ENCODE measurements at places on chromosomes 7 and 10.

GRCh38 chr10:74434547-74434946 is 283.5 kb downstream of the ADK start:
- no peak for DNase-seq

- DNase-seq: no peak
Measured at GRCh38 chr7:138359870-138360559, 100.0 kb upstream of the TRIM24 start.

DNA sequence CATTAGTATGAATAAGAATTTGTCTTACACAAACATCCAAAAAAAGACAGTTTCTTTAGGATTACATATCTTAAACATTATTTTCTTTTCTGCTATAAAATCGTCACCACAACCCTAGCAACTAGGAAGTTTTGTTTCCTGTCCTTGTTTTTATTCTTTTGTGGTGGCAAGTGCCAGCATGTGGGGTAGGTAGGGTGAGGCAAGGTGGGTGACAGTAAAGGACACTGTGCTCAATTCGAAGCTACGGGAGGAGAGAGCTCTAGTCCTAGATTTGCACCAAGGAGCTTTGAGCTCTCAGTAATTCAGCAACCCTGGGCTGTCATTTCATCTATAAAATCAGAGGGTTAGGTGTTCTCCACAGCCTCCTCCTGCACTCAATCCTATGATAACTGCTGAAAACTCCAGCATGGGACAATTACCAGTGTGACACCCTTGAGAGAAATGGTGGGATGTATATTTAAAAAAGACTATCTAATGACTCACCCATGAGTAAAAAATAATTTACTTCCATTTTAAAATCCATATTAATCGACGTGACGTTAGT is 187.1 kb downstream of the FAM107B start:
- no peak for DNase-seq

DNA sequence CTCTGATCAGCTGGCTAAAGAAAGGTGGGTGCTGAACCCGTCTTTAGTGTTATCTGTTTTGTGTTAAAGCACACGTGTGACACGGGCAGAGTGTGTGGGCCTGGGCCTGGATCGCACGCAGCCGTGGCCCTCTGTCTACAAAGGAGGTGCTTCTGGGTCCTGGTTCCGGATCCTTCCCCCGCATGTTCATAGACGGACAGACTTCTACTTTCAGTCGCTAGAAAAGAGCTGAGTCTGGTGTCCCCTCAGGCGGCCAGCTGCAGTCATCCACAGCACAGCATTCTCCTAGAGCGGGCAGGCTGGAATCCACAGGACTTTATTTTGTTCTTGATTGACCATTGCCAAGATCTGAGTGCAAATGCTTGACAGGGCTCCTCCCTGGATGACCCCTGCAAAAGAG is 134.4 kb downstream of the DLG5 start:
- no peak for DNase-seq

DNA sequence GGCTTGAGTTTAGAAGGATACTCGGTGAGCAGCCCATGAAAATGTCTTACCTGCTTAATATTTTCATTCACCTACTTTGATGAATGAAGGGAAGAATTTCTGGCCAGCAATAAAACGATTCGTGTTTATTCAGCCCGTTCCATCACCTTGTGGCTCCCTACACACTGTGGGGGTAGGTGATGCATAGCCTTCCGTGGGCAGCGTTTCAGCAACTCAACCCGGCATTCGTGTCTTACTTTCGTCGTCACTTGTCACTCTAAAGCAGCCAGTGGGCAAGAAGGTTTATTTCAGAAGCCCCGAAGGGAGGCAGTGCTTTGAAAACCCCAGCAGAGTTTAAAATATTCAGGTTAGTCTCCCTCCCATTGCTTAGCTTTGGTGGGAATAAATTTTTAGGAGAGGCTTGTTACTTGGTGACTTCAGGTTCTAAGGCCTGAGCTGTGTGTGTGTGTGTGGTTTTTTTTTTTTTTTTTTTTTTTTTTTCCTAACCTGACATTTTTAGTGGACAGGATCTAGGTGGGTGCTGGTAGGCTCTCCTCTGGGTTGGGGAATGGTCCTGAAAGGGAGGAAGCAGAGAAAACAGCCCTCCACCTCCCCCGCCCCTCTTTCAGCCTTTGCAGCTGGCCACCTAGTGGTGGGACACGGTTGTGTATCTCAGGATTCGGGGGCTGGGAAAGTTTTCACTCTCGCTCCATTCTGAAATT is 1.8 kb downstream of the GRK5 start:
- peak; percentile 65 for DNase-seq

DNA sequence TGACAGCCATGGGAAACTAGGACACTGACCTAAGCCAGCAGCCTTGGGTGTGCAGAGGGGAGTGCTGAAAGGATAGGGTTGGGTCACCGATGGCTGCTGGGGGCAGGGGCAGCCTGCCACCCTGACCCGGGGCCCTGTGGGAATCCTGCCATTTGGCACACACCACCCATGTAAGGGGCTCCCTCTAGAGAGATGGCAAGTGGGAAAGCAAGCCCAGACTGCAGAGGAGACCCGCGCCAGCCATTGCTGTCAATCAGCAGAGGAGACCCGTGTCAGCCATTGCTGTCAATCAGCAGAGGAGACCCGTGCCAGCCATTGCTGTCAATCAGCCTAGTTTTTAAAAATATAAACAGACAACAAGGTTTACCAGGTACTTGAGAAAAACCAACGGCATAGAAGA is 27.4 kb upstream of the PRKAG2 start:
- DNase-seq: no peak

DNA sequence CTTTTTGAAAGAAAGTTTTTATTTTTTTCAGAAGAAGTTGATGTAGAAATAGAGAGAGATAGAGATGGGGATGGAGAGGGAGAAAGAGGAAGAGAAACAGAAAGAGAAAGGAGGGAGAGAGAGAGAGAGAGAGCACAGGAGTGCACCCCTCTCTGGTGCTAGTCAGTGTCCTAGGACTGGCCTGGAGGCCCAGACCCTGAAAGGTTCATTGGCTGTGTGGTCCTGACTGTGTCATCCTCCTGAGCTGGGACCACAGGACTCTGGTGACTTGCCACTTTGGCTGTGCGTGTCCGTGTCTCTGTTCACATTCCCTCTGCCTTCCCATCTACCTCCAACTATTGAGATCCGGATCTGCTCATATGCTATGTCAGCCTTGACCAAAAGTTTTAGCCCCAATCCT is 62.1 kb upstream of the SHH start:
- no peak for DNase-seq

DNA sequence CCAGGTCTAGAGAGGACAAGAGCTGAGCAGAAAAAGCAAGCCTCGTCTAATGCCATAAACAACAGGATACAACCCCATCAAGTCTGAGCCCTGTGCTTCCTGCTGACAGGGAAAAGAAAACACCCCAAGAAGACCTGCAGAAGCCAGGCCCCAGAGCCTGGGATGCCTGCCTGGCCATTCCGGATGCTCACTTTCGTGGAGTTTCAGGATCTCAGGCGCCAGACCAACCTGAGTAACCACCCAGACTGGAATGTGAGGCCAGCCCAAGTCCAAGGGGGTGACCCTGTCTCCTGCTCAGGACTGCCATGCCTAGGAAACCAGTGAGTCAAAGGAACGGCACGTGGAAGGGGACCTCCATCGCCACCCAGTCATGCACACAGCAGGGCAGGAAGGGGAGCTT is 74.3 kb downstream of the PLXNA4 start:
- DNase-seq: no peak

DNA sequence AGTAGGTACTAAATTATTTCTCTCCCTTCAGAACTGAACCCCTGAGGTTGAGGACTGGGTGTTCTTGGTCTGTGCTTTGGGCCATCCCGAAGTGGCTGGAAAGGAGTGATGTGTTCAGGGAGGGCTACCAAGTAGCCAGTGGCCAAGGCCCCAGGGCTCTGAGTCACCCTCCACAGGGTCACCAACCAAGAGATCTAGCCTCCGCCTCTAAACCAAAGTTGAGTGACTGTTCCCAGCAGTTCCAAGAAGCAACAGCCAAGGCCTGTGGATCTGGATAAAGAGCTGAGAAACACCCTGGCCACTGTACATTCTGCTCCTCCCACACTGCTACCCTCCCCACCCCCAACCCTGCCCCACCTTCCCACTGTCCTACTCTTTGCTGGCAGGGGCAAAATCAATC is 35.5 kb upstream of the KCNMA1 start:
- DNase-seq: no peak

GRCh38 chr7:90749774-90750173 is 153.7 kb downstream of the CDK14 start:
- peak; percentile 71 for DNase-seq

GRCh38 chr10:60870803-60871202 is 73.2 kb downstream of the RHOBTB1 start:
- DNase-seq: no peak

DNA sequence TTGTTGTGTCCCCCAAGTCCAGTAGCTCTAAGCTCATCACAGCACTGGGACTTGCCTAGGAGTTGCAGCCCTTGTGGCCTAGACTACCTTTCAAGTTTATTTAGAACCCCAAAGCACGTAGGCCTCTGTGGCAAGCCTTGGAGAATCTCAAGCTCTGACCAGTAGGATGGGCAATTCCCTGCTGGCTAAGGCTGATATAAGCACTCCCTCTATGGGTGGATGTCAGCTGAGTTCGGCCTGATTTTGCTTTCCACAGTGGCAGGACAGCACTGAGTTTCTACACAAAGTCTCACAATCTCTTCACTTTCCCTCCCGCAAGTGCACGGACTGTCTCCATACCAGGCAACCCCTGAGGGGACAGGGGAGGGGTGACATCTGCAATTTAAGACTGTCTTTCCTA is 886.4 kb upstream of the LRRN3 start:
- DNase-seq: no peak

GRCh38 chr10:108445746-108446145 is 1281.2 kb upstream of the SORCS1 start:
- DNase-seq: no peak

DNA sequence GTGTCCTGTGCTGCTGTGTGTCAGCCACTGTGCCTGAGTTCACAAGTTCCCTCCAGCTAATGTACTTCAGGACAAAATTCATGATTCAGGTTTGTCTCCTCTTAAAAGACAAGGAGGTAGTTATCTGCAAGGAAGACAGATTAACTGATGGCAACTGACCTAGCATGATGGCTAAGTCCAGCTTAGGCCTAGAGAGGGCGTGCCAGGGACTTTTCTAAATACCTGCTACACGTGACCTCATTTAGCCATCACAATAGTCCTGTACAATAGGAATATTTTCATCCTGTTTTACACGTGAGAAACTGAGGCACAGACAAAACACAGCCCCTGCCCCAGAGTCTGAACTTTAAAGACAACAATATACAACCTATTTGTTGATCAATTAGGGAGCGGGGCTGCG is 275.7 kb downstream of the XPNPEP1 start:
- DNase-seq: peak; percentile 13

GRCh38 chr7:29467193-29467926 is 96.3 kb upstream of the PRR15 start:
- DNase-seq: no peak

DNA sequence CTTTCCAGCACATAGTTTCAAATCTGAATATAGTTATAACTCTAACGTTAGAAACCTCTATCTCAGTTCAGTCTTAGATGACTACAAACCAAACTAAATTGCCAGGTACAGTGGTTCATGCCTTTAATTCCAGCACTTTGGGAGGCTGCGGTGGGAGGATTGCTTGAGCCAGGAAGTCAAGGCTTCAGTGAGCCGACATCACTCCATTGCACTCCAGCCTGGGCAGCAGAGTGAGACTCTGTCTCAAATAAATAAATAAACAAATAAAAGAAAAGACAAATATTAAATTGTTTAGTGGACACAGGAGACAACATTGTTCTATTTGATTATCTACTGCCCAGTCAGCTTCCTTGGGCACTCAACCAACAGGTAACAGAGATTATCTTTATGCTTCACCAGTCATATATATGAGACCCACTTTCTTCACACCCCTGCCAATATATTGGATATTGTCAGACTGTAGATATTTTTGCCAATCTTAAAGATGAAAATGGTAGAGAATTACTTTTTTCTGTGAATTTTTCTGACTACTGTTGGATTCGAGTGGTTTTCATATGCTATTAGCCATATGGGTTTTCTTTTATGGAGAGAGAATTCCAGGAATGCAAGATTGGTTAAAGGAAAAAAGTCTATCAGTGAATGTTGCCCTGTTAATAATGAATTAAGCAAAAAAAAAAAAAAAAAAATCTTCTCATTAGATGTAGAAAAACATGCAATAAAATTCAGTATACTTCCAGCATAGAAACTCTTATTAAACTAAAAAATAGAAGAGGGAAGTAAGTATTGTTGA is 16.0 kb downstream of the HDAC9 start:
- no peak for DNase-seq

GRCh38 chr10:26525586-26525985 is 87.4 kb downstream of the APBB1IP start:
- no peak for DNase-seq

DNA sequence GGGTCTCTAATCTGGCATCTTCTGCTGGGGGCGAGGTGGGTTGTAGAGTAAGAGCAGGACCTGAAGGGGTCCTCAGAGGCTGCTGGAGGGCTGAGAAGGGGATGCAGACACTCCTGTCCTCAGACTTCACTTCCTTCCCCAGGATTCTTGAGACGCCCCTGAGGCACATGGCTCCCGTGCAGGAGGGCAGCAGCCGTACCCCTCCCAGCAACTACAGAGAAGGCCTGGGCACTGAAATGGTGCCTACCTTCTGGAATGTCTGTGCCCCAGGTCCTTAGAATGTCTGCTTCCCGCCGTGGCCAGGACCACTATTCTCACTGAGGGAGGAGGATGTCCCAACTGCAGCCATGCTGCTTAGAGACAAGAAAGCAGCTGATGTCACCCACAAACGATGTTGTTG is 52.0 kb downstream of the VWA2 start:
- DNase-seq: no peak

DNA sequence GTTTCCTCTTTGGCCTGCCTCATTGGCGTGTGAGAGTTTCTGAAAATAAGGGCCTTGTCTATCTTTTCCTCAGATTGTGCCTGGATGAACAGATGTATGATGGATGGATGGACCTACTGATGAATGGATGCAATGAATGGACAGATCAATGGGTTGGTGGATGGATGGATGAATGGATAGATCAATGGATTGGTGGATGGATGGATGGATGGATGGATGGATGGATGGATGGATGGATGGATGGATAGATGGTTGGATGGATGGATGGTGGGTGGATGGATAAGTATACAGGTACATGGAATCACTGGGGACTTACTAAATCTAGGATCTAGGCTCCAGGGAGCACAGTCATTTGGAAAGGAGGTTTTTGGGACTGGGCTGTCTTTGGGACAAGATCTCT is 331.9 kb downstream of the GRID1 start:
- DNase-seq: no peak

- DNase-seq: no peak
Measured at GRCh38 chr7:139525239-139525638, 1.8 kb downstream of the CLEC2L start.

DNA sequence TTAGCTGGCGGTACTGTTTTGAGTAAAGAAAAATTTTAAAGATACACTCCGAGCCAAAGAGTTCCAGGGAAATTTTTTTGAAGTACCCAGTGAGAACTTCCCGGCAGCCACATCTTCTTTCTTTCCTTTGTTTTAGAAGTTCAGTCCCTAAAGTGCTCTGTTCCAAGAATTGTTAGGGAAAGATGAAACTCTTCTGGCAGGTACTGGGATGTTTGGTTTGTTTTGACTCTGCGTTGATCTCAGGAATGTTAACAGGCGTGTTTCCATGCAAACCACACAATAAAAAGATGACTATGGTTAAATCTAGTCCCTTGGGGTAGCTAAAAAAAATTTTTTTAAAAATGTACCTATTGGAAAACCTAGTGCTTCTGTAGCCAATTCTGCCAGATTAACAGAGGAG is 224.7 kb upstream of the PHYHIPL start:
- no peak for DNase-seq

Data from NAMALWA (cell line).